NCI-H2081 (cell line): ENCODE measurements at places on chromosomes 11 and 22.

DNA sequence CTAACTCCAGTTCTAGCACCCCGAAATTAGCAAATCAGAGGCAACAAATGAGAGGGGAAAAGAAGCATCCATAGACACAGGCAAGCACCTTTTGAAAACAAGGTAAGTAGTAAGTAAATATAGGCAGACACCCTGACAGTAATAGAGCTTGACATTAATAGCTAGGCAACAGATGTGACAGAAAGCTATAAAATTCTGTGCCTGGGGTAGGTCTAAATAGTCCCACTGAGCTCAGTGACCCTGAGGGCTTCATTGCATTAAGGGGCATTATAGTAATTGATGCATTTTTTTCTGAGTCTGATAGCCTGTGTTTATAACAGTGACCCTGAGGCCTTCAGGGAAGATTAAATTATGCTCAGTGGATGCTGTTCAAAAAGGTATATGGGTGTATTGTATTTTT is 197.1 kb downstream of the HIPK3 start:
- peak; percentile 83 for DNase-seq

GRCh38 chr11:76005756-76006155 is 190.7 kb downstream of the UVRAG start:
- DNase-seq, result no peak

DNA sequence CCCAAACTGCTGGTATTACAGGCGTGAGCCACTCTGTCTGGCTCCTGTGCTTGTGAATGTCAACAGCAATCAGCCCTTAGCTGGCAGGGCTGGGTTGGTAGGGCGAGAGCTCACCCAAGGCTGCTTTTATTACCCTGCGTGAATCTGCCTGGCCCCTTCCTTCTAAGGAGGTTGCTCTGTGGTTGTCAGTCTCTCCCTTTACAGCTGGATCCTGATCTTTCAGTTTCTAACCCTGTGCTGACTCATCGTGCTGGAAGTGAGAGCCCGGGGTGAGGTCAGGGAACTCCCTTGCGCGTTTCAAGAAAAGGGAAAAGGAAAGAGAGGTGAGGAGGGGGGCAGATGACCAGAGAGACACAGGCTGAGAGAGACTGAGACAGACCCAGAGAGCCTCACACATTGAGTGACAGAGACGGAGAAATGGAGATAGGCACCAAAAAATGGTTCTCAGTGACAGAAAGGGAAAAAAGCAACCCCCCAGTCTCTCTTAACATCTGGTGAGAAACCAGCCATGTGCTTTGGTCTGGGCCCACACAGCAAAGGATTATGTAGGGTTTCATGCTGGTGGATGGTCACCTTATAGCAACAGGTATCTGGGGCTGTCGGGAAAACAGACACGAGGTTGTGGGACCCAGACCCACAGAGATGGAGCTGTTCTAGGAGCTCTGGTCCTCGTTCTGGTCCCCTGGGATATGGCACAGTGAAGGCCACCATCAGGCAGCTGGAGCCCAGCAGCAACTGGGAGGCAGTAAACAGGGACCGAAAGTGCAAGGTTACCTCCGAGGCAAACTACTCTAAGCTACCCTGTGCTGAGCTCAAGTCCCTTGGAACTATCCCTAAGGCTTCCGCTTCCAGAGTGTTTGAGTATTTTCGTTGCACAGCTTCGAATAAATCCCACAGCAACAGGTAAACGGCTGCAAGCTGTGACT is 2.5 kb downstream of the TCN2 start:
- no peak for DNase-seq

DNA sequence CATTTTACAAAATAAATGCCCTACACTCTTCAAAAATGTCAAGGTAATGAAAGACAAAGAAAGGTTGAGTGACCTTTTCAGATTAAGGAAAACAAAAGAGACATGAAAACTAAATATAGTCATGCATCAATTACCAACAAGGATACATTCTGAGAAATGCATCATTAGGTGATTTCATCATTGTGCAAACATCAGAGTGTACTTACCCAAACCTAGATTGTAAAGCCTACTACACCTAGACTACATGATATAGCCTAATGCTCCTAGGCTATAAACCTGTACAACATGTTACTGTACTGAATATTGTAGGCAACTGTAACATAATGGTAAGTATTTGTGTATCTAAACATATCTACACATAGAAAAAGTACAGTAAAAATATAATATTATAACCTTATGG is 26.7 kb downstream of the INTS4 start:
- no peak for DNase-seq

GRCh38 chr11:63851364-63851763 is 12.5 kb downstream of the MARK2 start:
- DNase-seq, result no peak

DNA sequence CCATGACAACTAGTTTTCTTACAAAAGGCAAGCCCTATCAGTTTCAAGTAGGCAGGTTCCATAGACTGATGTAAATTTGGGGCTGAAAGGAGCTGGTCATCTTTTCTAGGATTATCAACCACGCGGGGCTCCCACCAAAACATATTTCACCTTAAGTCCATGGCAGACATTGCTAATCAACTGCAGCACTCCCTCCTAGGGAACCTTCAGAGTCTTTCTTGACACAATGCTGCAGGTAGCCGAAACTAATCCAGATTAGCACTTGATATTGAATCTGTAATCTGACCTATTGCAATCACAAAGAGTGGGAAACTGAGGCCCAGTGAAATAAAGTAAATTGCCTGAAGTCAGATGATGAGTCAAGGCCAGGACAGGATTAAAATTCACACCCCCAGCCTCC is 32.5 kb downstream of the MN1 start:
- DNase-seq, result no peak

GRCh38 chr11:79508461-79508860 is 67.6 kb upstream of the TENM4 start:
- DNase-seq, result no peak

DNA sequence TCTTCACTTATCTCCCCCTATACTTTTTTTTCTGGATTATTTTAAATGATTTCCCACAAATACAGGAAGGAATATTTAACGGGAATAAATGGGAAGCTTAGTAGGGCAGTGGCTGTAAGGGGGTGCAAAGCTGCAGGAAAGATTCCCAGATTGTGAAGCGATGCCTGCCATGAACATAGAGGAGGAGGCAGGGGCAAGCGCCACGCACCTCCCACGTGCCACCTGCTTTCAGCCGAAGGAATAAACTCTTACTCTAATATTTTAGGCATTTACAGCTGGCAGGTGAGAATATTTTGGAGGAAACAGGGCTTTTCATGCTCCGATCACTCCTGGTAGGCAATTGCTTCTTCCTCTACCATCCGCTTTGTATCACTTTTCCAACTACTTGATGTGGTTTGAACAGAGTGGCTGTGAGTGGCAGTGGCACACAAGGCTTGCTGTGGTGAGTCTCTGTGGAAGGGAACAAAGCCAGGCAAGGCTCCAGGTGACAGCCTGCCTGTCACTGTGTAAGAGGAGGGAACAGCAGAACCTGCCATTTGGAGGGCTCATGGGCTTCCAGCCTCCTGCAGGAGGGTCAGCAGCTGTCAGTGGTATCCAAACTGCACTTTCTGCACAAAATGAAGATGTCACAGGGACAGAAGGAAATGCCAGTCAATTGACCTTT is 54.5 kb upstream of the PLET1 start:
- DNase-seq, result no peak

DNA sequence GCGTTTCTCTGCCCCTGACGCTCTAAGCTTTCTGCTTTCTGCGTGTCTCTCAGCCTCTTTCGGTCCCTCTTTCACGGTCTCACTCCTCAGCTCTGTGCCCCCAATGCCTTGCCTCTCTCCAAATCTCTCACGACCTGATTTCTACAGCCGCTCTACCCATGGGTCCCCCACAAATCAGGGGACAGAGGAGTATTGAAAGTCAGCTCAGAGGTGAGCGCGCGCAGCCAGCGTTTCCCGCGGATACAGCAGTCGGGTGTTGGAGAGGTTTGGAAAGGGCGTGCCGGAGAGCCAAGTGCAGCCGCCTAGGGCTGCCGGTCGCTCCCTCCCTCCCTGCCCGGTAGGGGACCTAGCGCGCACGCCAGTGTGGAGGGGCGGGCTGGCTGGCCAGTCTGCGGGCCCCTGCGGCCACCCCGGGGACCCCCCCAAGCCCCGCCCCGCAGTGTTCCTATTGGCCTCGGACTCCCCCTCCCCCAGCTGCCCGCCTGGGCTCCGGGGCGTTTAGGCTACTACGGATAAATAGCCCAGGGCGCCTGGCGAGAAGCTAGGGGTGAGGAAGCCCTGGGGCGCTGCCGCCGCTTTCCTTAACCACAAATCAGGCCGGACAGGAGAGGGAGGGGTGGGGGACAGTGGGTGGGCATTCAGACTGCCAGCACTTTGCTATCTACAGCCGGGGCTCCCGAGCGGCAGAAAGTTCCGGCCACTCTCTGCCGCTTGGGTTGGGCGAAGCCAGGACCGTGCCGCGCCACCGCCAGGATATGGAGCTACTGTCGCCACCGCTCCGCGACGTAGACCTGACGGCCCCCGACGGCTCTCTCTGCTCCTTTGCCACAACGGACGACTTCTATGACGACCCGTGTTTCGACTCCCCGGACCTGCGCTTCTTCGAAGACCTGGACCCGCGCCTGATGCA is at the start of gene MYOD1:
MYOD1 (plus strand) TSS at position 544 of the 910 bp plus-strand sequence; CDS start at position 756, 212 bp downstream.
- DNase-seq, result no peak

DNA sequence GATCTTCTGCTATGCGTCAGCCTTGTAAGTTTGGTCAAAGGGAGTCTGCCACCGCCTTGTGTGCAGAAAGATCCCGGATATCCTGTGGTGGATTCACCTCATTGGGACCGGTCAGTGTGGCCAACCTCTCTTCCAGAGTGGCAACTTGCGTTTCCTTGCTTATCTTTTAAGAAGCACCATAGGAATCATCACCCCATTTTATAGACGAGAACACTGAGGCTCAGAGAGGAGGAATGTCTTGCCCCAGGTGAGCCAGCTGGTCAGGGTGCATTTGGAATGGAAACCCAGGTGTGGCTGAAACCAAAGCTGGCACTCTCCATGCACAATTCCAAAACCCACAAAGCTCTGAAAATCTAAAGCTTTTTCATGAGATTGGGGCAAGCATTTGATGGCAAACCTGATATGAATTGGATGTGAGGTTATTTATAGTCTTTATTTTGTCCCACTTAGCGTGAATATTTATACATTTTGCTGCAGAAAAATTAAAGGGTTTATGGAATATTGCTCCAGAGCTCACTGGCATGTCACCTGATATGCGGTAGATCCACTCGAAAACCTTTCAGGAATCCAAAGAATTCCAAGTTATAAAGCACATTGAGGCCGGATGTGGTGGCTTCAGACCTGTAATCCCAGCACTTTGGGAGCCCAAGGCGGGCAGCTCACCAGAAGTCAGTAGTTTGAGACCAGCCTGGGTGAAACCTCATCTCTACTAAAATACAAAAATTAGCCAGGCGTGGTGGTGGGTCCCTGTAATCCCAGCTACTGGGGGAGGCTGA is 12.1 kb upstream of the EIF3D start:
- DNase-seq, result no peak

DNA sequence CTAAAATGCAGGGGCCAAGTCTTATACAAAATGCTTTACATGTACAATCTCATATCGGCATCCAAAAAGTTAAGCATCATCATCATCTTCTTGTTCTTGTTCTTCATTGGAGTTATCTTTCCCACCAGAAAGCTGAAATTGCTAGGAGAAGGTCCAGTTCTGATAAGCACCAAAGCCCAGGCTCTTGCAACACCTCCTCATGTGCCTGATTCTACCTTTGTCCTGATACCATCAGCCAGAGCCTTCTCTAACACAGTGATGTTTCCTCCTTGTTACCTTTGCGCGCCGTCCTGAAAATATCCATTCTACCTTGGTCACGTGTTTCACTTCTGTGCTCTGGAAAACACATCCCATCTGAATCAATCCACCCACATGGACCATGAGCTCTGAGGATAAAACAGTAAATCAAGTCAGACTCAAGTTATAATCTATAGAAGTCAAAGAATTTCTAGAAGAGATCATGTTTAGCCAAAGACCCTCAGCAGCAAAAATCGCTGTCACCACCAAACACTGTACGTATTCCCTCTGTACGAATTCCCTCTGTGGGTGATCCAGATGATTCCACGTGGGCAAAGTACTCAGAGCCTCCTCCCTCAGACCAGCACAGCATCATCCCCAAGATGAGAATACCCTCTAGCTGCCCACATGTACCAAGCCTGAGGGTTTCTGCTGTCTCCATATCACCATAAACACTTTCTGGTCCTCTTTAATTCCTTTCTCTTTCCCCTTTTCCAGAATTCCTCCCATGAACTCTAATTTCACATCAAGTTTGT is 19.0 kb downstream of the JAML start:
- no peak for DNase-seq
